ENCODE measurements at places on chromosomes 7 and 10.
A peak's percentile ranks its signal among the peaks of the same experiment; 100 is the strongest.

GRCh38 chr7:138212314-138212713 lies 136.1 kb downstream of the AKR1D1 start:
- no peak for DNase-seq

- DNase-seq, result peak; percentile 77
These were observed 36.2 kb downstream of the PITRM1 start for GRCh38 chr10:3136336-3136735.

DNA sequence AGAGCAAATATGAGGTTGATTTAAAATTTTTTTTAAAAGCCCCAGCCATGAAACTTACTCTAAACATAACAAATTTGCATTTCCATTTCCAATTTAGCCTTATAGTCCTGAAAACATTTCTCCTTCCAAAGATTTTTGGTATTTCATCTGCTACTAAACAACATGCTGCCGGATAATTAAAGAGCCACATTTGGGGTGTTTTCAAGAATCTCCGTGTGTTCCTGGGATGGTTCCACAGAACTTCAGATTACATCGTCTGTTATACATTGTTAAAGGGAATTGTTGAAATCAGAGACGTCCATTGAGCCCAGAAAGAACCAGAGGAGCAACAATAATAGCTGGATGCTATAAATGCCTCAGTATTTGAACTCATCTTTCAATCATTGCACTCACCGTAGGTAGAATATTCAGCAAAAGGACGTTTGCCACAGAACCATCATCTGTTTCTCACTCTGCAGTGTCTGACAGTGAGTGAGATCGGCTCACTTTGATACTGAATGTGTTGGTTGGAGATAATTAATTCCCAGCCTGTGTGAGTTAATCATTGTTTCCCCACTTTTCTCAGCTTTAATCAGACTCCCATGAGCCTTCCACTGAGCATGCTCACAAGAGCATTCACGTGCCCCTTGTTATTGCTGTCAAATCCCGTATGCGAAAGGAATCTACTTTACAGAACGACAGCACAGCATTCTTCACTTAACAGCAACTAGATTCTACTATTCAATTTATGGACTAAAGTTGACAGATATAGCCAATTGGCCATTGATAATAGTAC lies 128.4 kb upstream of the PALS2 start:
- no peak for DNase-seq

DNA sequence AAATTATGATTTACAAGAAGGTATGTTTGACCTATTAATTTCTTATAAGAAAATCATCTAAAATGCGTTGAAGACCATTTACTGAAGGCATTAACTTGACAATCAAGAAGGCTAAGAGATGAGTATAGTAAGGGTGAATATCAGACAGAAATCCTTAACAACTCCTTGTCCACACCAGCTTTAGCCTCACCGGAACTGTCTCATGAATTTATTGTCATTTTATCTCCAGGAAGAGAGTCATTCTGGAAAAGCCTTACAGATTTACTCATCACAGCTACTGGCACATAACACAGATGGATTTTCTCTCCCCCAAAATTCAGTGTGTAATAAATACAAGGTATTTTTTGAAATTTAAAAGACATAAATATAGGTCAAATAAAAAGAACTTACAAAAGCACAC lies 129.4 kb upstream of the LSM8 start:
- DNase-seq, result no peak

DNA sequence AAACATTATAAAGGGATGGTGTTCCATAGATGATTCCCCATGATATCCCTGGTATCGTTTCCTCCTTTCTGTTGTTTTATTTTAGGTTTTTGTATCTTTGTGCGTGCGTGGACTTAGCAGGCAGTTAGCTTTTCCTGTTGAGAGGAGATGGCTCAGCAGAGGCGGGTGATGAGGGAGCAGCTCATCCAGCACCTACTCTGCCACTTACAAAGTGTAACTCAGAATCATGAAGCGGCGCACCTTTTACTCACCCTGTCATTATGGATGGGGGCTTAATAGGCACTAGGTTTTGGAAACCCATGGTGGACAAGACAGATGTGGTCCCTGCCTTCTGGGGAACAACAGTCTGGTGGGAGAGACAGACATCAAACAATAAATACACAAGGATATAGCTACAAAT lies 17.1 kb downstream of the FAM241B start:
- DNase-seq, result no peak
